Fibroblast of skin of left biceps (primary cell): ENCODE measurements at places on chromosomes 5 and 9.

- peak; percentile 32 for DNase-seq
Observed at GRCh38 chr5:56350597-56351170, 117.6 kb upstream of the ANKRD55 start.

- DNase-seq: no peak
Observed at GRCh38 chr9:137116728-137117127, 2.2 kb upstream of the DPP7 start.

DNA sequence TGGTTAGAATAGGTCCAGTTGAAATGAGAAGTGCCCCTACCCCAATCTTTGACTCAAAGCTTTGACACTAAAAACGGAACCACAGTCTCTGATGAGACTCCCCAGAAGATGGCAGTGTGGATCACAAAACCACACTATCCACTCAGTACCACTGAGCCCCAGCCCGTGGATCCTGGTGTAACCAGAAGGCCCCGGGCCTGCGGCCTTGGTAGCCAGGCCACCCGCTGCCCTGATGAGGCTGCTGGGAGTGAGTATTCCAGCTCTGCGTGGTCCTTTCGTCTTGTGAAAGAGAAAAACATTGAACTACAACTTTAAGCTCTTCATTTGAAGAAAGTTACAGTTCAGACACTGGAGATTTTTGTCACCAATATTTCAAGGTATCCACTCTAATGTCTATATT lies 42.2 kb upstream of the FBP1 start:
- peak; percentile 53 for DNase-seq

DNA sequence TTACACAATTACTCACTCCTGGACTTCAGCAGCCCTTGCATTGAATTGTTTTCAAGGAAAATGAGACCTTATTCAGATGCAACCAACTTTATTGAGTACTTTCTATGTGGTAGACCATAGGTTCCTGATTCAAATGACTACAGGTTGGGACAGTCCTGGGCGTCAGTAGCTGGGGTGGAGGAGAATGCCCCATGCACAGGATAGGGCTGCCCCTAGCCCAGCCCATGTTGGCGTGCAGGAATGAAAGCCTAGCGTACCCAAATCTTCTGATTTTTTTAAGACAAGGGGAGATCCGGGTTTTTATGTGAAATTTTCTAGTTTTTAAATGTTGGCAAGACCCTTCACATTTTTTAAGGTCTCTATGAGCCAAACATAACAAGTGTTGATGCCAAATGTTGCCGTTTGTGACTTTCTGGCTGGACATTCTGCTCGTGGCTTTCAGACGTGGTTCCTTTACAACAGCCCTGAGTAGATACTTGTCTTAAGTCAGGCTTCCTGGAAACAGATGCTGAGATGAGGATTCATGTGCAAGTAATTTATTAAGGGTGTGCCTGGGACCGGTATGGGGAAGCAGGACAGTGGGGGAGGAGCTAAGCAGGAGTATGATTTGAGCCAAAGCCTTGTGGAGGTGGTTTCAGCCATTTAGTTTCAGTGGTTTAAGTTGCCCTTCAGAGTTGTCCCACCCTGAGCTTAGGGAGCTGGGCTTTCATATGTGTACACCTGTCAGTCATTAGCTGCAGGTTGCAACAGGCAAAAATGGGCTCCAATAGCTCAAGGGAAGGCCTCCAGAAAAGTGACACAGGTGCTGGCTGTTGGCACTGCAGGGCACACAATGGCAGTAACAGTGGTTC lies 154.1 kb downstream of the NTRK2 start:
- no peak for DNase-seq

DNA sequence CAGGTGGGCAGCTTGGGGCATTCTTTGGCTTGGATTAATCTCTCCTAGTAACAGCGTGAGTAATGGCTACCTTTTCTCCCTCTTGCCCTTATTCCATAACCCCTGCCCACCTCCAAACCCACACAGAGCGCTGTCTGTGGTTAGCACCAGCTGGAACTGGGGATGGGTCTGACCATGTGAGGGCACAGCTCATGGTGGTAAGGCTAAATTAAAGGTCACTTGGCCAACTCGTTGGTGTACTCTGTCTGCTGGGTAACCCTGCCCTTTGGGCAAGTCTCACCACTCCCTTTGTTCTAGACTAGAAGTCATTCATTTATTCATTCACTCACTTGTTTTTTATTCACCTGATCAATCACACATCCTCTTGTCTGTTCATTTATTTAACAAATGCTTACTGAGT lies 27.8 kb downstream of the PPARGC1B start:
- no peak for DNase-seq

DNA sequence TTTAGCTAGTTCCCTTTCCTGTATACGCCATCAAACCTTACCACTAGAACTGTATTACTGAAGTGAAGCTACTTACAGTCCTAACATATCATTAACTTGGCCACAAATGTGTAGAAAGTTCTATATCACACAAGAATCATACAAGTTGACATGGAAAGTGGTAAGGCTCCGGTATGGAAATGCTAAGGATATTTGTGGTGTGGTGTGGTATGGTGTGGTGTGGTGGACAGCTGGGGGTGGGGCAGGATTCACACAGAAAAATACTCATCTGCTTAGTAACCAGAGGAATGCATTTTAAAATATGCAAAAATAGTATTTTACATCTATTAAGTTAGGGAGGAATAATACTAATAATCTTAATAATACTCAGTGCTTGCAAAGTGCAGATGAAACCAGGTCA lies 69.4 kb downstream of the TRPC7 start:
- peak; percentile 33 for DNase-seq

DNA sequence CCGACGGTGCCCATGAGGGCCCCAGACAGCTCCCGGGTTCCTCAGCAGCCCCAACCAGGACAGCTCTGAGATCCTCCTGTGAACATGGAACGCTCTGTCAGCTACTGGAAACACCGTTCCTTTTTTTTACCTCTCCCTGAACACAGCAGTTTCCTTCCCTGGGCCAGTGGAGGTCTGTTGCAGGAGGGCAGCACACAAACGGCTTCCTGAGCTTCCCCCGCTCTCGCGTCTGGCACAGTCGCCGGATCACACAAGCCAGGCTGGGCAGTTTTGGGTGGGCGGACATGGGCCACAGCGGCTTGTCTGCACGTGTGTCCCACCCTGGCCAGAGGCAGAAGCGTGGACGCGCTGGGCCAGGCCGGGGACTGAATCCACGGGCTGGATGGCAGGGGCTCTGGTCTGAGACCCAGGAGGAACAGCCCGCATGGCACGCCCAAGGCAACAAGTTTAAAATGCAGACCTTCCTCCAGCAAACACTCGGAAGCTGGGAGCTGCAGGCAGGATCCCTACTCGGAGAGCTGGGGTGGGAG lies 106.8 kb upstream of the SARDH start:
- no peak for DNase-seq

GRCh38 chr9:37920471-37921167 lies 16.7 kb upstream of the SLC25A51 start:
- DNase-seq: no peak

DNA sequence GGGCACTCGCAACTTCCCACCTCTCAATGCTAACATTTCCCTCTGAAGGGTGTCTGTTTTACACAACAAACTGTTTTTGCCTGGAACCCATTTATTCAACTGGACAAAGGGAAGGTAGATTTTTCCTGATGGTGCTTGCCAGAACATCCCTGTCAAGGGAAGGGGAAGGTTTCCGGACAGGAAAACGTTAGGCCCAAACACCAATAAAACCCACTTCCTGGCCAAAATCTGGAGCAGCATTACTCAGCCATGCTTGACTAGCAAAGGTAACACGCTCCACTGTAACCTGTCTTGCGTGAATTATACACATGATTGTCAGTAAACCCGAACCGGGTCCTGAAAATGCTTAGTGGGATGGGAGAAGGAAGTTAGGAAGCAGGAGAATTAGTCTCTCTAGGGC lies 90.2 kb downstream of the SAXO1 start:
- DNase-seq: no peak

DNA sequence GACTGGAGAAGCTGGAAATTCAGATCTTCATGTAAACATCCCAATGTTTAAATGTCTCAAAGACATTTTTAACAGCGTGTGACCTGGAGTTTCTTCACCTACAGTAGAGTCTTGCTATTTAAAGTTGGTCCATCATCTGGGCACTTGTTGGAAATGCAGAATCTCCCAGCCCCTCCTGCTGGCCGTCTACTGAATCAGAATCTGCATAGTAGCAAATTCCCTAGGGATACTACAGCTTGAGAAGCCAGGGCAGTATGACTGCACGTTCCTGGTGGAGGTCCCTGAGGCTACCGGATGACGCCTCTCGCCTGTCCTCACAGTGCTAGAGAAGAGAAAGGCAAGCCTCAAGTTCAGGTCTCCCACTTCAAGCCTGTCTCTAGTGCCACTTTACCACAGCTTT lies 15.7 kb downstream of the SAP30L start:
- no peak for DNase-seq

GRCh38 chr5:54994628-54995027 lies 9.2 kb upstream of the ESM1 start:
- DNase-seq: no peak

- DNase-seq: no peak
Observed at GRCh38 chr9:134643222-134643671, 1.6 kb downstream of the COL5A1 start.
